ENCODE measurements at places on chromosomes 13 and 19.

- DNase-seq: no peak
Observed at GRCh38 chr19:3138268-3138667, 2.4 kb downstream of the GNA15 start.

DNA sequence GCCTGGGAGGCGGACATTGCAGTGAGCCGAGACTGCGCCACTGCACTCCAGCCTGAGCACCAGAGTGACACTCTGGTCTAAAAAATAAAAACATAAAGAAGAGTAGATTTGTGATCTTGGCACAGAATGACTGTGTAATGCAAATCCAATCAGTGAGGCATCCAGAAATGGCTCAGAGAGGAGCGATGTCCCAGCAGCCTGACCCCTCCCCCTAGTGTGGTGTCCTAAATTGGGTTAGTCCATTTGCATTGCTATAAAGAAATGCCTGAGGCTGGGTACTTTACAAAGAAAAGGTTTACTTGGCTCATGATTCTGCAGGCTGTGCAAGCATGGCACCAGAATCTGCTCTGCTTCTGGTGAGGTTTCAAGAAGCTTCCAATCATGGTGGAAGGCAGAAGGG is 59.1 kb upstream of the ZNF30 start:
- no peak for DNase-seq

GRCh38 chr13:23709536-23709935 is 139.3 kb downstream of the TNFRSF19 start:
- DNase-seq: no peak

DNA sequence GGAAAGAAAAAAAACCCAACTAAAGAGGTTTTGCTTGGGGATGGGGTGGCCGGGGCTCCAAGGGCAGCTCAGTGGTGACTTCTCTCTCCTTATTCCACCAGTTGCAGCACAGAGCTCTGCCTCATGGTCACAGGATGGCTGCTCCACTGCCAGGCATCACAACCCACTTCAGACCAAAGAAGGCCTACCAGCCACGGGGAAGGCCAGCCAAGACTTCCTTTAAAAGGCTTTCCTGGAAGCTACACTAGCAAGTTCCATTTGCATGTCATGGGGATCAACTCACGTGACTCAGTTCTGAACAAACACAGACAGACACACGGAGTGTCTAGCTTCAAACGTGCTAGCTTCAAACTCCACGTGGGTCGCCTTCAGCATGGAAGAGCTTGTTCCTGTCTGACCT is 13.2 kb upstream of the EIF3G start:
- no peak for DNase-seq

GRCh38 chr19:289651-290371 is 1.4 kb downstream of the PLPP2 start:
- no peak for DNase-seq

DNA sequence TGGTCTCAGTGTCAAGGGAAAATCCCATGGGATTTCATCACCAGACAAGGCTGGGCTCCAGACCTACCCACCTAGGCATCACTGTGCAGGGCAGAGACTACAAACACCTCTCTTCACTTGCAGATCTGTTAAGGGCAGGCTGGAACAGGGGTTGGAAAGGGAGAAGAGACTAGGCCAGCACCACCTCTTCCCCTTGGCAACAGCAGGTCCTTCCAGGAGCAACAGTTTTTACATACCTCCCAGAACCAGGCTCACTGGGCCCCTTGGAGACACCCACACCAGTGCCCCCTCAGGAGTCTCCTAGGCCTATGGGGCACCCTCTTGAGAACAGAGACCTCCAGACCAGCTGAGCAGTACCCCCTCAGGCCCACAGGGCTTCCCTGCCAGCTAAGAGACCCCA is 2.5 kb upstream of the UBE2M start:
- DNase-seq: no peak

GRCh38 chr13:111228262-111229144 is 91.9 kb upstream of the TEX29 start:
- no peak for DNase-seq

GRCh38 chr13:113489549-113490495 is 689 bp downstream of the DCUN1D2 start:
- DNase-seq: no peak

GRCh38 chr13:113599391-113599790 is 14.8 kb downstream of the TFDP1 start:
- no peak for DNase-seq

DNA sequence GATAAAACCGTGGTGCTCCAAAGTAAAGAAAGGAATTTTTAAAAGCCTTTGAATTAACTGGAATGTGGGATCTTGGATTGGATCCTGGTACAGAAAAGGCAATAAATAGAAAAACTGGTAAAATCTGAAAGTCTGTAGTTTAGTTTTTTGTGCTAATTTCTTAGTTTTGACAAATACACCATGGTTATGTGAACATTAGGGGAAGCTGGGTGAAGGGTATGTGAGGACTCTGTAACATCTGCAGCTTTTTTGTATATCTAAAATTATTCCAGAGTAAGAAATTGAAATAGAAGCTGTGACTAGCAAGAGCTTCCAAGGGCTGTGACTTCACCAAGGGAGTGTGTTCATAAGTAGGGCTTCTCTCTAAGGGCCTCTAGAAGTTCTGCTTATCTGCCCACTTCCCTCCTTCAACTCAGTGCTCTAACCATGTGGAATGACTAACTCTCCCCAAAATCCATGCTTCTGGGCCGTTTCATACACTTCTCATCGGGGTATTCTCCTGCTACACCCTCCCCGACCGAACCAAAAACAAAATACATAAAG is 26.5 kb downstream of the ARHGAP35 start:
- no peak for DNase-seq

- DNase-seq: no peak
Observed at GRCh38 chr19:52670046-52670445, 31.9 kb upstream of the ZNF83 start.

GRCh38 chr13:46536341-46536740 is 16.6 kb upstream of the LRCH1 start:
- DNase-seq: no peak

- no peak for DNase-seq
Observed at GRCh38 chr19:329876-330275, 14.7 kb downstream of the MIER2 start.

DNA sequence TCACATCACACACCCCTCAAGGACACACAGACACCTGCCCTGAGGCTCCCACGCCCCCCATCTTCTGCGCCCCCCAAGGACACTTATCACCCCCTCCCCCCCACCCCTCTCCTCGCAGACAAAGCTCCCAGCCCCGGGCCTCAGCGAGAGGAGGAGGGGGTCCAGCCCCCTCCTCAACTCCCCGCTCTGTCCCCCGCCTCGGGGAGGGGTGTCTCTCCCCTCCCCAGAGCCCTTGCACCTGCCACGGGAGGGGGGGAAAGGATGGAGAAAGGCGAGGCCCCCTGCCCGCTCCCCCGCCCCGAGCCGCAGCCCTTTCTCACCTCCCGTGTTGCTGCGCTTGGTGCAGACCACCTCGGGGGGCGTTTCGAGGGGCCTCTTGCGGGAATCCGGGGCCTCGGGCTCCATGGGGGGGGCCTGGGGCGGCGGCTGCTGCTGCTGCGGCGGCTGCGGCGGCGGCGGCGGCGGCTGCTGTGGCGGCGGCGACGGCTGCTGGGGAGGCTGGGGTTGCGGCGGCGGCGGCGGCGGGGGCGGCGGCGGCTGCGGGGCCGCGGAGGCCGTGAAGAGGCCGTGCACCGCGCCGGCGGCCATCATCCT is 621 bp downstream of the NOVA2 start:
- DNase-seq: no peak

DNA sequence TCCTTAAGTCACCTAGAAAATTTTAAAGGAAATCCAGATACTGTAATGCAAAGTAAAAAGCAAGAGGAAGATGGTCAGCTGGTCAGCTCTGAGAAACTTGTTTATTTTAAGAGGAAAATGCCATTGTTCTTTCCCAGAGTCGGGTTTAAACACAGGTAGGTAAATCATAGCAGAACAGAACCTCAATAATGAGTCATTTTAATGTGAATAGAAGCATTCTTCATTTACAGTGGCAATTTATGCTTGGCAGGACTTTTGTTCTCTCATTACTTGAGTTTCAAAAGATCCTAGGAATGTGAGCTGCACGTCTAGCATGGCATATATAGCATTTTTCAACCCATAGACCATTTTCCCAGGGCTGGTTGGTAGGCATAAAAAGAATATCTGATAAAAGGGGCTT is 132.3 kb downstream of the LIG4 start:
- no peak for DNase-seq
